ENCODE measurements at places on chromosomes 2 and 18.
A peak's percentile ranks its signal among the peaks of the same experiment; 100 is the strongest.

DNA sequence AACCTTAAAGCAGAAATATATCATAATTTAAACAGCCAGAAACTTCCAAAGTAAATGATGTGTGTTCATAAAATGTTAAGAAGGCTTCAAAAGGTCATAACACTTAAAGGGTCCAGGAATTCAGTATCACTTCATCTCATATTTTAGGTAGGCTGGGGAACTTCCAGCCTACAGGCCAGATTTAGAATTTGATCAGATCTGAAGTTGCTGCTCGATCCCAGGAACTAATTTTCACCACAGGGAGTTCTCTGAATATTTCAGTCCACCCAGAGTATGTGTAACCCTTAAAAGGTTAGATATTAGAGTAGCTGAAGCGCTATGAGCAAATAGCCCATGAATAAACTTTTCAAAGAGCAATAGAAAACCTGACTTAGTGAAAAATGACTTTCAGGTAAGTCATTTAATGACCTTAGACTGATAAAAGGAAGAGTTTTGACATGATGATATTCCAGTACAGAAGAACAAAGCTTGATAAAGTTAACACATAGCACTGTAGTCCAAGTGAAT is 1.7 kb downstream of the WIPF1 start:
- DNase-seq, result no peak

- DNase-seq, result no peak
These were observed 14.2 kb downstream of the PMS1 start for GRCh38 chr2:189798312-189799029.

DNA sequence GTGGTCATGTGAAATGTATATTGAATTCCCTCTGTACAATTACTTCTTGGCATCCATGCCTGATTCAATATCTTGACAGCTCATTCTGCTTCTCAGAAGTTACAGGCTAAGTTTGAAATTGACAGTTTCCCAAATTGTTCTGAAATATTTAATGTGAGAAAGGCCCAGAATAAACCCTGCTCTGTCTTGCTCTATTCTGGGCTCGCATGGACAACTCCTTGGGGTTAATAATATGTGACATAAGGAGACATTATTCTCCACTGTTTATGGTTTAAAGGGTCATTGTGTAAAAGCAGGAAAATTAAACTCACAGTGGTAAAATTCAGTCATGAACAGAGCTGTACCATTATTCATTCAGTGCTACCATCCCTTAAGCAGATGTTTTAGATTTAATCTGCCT is 160.7 kb upstream of the CNTNAP5 start:
- no peak for DNase-seq

DNA sequence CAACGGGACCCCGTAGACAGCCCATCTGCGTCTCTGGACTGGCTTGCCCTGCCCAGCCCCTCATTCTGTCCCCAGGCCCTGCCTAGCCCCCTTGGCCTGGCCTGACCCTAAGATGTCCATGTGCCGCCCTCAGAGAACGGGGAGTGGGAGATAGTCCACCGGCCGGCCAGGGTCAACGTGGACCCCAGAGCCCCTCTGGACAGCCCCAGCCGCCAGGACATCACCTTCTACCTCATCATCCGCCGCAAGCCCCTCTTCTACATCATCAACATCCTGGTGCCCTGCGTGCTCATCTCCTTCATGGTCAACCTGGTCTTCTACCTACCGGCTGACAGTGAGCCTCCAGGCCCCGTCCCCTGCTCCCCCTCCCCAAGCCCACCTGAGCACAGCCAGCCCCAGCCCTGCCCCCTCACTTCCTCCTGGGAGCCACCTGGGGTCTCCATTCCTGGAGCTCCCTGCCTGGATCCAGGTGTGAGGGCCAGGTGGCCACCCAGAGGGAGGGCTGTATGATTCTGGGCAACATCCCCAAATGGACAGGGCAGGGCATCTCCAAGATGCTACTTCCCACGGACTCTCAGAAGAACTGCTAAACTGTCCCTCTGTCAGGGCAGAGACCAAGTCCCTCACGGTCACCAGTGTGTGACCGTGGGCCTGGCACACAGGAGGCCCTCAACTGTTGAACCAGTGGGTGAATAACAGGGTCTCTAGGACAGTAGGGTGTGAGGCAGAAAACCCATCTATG is 4.0 kb downstream of the CHRND start:
- DNase-seq, result no peak

GRCh38 chr2:212777020-212777491 is 238.5 kb upstream of the ERBB4 start:
- no peak for DNase-seq

DNA sequence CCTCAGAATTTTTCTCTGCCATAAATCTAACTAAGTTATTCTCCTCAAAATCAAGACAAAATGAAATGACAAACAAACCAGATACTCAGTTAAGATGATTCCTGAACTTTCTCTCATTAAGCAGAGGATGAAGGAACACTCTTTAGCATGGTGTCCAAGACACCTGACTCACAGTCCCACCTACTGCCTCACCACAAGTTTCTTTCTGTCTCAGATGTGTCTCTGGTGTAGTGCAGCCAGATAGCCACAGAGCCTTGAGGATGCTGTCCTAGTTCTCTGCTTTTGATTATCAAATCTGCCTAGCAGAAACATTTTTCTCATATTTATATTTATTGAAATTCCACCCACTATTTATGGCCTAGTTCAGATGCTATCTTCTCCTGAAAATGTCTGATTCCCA is 103.6 kb upstream of the TMEM200C start:
- DNase-seq, result no peak

DNA sequence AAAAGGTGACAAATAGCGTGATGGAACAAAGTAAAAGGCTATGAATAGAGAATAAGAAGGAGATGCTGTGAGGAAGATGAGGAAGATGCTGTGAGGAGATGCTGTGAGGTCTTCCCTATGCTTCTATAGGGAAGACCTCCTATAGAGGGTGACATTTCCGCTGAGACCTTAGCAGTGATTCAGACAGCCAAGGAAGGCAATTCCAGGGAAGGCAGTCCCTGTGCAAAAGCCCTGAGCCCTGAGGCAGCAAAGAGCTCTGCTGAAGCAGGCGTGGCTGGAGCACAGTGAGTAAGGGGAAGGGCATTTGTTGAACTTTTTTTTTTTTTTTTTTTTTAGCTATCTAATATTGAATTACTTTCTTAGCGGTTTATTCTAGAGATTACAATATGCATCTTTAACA is 142.7 kb upstream of the FOSL2 start:
- peak; percentile 44 for DNase-seq

DNA sequence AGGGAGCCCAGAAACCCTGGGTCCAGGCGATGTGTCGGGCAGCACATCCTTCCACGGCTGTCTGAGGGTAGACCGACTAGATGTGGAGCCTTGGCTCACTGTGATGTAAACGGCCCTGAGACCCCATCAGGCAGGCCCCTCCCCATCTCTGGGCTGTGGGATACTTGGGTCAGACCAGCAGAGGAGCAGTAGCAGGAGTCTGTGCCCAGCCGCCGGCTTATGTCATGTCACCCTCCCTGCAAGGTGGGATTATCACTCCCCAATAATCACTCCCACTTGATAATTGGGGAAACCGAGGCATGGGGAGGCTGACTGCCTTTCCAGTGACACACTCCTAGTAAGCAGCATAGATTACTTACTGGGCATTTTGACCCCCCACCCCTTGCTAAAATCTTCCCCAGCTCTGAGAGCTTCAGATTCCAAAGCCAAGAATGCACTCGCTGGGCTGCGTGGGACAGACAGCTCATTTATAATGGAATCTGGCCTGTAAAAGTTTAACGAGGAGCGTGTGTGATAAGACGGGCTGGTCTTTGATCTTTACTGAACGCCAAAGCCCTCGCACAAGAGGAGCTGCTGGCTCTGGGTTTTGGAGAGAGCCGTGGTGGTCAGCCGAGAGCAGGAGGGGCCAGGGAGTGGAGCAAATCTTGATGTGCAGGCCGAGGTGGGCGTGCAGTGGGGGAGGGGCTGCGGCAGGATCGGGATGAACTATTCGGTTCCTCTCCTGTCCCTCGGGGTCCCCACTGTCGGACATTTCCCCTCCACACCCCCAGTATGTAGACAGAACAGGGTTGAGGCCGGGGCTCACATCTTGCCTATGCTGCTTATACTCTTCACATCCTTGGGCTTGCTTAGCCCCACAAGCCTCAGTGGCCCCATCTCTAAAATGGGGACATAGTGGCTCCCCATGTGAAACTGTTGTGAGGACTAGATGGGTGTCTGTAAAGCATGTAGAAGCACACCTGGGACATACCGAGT is 200.0 kb downstream of the GLI2 start:
- DNase-seq, result peak; percentile 85

GRCh38 chr2:21006423-21007128 is 37.3 kb downstream of the APOB start:
- no peak for DNase-seq

DNA sequence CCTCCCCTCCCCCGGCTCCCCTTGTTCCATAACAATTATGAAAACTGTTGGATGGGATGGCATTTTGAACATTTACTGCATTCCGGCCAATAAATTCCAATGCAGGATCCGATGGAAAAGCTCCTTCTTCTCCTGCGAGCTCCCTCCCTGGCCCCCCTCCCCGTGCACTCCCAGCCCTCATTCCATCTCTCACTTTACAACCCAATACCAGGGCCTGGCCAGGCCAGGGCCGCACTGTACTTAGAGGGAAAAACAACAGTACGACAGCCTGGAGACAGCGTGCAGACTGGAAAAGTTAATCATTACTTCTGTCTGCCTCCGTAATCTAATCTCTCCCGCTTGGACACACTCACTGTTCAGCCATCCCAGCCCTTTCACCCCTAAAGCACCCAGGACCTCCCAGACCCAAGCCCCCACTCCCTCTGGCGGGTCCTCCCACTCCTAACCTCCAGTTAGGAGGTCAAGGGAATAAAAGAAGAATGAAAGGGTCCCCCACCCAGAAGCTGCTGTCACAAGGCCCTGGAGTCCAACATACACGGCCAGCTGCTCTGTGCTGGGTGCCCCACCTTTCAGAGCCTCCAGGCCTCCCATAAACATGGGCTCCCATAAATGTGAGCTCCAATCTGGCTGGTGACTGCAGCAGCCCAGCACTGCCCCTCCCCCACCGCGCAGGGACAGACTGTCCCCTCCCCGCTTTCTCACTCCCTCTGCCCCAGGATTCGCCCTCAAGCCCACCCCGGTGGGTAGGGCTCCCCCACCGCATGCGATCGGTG is 20.6 kb downstream of the SMAD7 start:
- DNase-seq, result peak; percentile 80

DNA sequence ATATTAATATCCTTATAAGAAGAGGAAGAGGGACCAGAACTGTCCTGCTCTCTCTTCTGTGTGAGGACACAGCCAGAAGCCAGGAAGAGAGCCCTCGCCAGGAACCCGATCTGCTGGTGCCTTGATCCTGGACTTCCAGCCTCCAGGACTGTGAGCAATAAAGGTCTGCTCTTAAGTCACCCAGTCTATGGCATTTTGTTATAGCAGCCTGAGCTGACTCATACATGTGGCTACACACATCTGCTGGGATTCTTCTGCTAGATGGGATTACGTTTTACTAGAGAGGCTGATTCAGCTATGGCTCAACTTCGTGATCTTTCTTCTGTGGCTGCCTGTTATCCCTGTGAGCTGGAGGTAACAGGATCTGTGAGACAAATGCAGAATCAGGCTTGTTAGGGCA is 29.6 kb downstream of the ARL4C start:
- no peak for DNase-seq

DNA sequence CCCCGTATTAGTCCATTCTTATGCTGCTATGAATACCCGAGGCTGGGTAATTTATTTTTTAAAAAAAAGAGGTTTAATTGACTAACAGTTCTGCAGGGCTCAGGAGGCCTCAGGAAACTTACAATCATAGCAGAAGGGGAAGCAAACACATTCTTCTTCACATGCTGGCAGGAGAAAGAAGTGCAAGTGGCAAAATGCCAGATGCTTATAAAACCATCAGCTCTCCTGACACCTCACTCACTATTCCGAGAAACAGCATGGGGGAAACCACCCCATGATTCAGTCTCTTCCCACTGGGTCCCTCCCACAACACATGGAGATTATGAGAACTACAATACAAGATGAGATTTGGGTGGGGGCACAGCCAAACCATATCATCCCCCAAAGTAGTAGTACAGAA is 2148.5 kb upstream of the PIK3C3 start:
- no peak for DNase-seq

DNA sequence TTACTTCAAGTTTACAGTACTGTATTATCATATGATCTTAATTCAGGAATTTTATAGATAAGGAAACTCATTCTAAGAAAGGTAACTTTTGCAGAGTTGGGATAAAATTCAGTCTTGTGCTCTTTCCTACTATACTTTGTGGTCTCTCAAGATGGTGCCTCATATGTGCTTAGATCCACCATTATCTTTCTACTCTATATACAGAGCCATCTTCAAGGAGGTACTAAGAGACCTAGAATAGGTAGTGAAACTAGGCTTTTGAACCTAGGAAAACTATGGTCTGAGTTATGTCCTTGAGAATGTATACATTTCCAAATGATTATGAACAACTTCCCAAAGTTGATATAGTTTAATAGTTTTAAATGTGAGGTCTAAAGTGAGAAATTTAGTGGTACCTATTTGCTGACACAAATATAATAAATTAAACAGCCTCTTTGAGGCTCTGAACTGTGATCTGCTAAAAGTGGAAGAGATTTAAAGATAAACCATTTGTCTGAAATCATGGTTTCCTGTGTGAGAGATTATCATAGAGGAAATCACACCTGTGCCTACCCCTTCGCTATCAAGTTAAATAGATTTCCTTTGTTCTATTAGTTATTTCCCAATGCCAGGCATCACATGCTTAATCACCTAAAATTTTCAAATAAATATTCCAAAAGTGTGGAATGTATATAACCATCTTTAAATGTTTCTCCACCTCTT is 27.2 kb downstream of the ACAA2 start:
- DNase-seq, result no peak

DNA sequence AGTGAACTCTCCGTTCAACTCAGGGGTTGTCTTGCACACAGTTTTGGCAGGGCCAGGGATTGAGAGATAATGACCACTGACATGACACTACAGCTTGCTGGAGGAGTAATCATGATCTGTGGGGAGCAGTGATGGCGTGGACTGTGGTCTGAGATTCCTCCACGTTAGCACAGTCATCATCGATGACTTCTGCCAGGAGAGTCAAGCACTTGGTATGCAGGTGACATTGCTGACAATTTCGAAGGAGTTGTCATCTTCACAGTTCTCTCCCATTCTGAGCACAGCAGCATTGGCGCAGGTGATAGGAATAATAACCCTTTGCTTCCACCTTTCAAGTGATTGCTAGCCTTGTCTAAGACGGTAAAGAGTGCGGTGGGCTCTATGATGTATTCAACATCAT is 79.8 kb downstream of the SGPP2 start:
- DNase-seq, result no peak

- no peak for DNase-seq
These were observed 40.7 kb upstream of the TANK start for GRCh38 chr2:161119483-161119882.

GRCh38 chr2:160474319-160474645 is 19.3 kb downstream of the RBMS1 start:
- DNase-seq, result no peak
